Body of pancreas (tissue), 4 donors: ENCODE measurements at places on chromosomes 16 and 17. TPM values are rescaled to one million over a fixed set of nuclear protein-coding genes. Genes with fewer than 3 reads are reported as not detected.

TEX14 gene
- not detected for total RNA-seq

DNA sequence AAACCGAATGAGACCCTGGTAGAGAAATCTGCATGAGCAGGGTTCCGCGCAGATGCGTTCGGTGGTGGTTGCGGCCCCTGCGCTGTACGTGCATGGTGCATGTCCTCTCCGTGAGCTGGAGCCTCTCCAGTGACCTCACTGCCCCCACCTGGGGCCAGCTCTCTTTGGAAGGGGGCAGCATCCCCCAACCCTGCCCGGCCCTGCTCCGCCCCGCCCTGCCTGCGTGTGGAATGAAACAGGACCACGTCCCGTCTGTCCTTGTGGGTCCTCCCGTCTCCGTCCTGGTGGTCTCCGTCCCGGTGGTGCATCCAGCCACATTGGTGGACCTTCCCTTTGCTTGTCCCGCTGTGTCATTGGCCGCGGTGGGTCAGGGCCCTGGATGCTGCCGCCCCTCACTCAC lies 84.9 kb downstream of the AMFR start:
- no peak for DNase-seq

GRCh38 chr17:14203388-14203787 lies 33.3 kb downstream of the CDRT15 start:
- no peak for DNase-seq

- no peak for DNase-seq
These were observed 278.3 kb upstream of the IRX3 start for GRCh38 chr16:54564841-54565240.

GRCh38 chr17:56351675-56352074 lies 198.4 kb downstream of the ANKFN1 start:
- DNase-seq: no peak

DNA sequence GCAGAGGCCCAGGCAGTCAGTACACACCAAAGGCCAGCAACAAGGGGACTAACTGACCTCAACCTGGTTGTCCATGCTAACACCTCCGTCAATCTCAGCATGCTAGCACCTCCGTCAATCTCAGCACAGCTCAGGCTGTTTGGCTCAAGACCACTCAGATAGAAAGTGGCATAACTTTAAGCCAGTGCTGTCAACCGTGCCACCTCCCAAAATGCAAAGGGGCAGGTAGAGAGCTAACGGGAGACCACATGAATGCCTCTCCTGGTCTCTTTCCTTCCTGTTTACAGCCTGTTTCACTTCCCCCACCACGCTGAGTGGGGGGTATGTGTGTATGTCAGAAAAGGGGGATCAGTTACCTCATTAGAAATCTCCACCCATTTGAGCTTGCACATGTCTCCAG lies 3.3 kb downstream of the UBTF start:
- no peak for DNase-seq
